ENCODE measurements at places on chromosomes 4 and X. TPM values are rescaled to one million over a fixed set of nuclear protein-coding genes. Genes with fewer than 3 reads are reported as not detected.

Gene MEPE
- total RNA-seq, result not detected

Gene BTC
- not detected for total RNA-seq

Gene SCML2
- 0.22 TPM for total RNA-seq

Gene ZNF630
- total RNA-seq, result 0.29 TPM

Gene GCNA
- total RNA-seq, result 1.7 TPM

Gene CDX4
- not detected for total RNA-seq

Gene MGAT4D
- not detected for total RNA-seq

Gene CD99L2
- 64.1 TPM for total RNA-seq

Gene SSX4
- not detected for total RNA-seq

Gene HS6ST2
- 0.22 TPM for total RNA-seq

Gene TRIM61
- total RNA-seq, result 2.7 TPM

Gene VSIG4
- total RNA-seq, result not detected

Gene RHOH
- total RNA-seq, result 0.44 TPM

Gene NR0B1
- total RNA-seq, result not detected

Gene IL9R
- not detected for total RNA-seq

Gene UNC5C
- under 0.01 TPM for total RNA-seq

Gene TIGD4
- not detected for total RNA-seq

Gene PLP2
- 54.3 TPM for total RNA-seq

Gene TAB3
- 13.1 TPM for total RNA-seq

Gene RAB39B
- total RNA-seq, result 0.14 TPM

Gene XPNPEP2
- total RNA-seq, result not detected

Gene CDKL5
- total RNA-seq, result 4.2 TPM

Gene CD40LG
- not detected for total RNA-seq

Gene F11
- total RNA-seq, result not detected

Gene MYOZ2
- 0.29 TPM for total RNA-seq

Gene MSANTD1
- 0.72 TPM for total RNA-seq

Measured in placental pericyte (primary cell).